ENCODE measurements at places on chromosomes 5 and 9.
A peak's percentile ranks its signal among the peaks of the same experiment; 100 is the strongest.

GRCh38 chr5:176796970-176797369 lies 13.4 kb upstream of the UNC5A start:
- DNase-seq, result no peak

DNA sequence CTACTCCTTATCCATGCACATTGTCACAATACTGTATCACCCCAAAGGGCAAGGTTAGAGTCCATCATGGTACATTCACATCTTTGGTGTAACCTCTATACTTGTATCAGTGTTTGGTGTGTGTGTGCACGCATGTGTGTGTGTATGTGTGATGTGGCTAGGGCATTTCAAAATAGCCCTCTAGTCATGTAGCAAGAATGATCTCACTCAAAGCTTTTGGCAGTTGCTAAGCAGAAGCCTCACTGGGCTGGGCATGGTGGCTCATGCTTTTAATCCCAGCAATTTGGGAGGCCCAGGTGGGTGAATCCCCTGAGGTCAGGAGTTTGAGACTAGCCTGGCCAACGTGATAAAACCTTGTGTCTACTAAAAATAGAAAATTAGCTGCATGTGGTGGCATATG lies 245.3 kb downstream of the ADGRV1 start:
- no peak for DNase-seq

DNA sequence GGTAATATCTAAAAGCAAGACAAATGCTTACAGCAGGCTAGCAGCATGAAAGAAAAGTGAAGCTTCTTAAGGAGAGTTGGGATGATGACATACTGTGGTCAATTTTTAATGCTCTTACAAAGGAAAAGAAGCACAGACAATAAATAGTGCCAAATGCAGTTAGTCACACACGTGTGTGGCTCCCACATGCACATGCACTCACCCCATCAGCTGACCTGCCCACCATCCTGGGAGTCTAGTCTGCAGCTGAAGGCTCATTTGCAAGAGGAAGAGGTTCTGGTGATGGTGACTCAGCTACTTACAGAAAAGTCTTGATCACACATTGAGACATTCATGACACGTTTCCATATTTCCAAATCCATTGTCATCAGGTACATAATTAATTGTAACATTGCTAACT lies 129.3 kb downstream of the MRPL36 start:
- DNase-seq, result no peak

DNA sequence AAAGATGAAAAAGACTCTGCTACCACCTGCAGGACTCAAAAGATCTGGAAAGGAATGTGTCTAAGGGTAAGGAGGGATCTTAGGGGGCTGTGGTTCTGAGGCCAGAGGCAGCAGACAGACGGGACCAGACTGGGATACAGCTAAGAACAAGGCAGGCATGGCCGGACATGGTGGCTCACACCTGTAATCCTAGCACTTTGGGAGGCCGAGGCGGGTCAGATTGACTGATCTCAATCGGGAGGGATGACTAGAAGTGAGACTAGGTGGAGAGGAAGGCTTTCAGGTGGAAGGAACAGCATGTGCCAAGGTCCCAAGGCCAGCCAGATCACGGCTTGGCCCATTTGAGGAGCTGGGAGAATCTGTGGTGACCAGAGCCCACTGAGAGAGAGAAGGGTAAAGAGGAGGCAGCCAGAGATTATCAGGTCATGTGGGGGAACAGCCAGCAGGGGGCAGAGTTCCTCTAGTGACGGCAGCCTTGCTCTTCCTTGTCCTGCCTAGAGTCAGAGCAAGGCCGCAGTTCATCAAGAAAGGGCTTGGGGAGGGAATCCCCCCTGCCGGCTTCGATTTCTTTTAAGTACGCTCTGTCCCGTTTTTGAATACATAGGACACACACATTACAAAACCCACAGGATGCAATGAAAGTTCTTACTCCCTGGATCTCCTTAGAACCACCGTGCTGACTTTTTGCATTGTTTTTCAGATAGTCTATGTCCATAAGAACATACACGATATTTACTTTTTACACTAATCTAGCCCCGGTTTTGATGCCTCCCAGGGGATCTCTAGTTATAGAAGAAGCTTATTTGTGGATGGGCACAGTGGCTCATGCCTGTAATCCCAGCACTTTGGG lies 2.6 kb upstream of the OLFML2A start:
- peak; percentile 87 for DNase-seq
